NCI-H187 (cell line): ENCODE measurements at places on chromosomes 1 and 21.

DNA sequence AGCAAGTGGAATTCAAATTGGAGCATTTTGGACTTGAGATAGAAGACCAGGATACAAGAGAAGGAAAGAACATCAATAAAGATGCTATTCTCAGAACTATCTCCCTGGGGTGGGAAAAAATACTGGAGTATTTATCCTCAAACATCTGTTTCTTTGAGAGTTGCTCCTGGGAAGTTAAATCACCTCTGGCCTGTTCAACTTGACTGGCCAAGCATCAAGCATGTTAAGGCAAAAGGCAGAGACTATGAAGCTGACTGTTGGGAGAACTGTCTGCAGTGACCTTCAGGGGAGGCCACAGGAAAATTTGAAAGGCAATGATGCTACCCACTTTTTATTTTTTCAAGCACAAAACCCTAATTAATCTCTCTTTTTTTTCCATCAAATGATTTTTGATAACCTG is 239.0 kb downstream of the NTNG1 start:
- DNase-seq = no peak

GRCh38 chr21:25298512-25299491 is 308.5 kb downstream of the MRPL39 start:
- DNase-seq = no peak

GRCh38 chr1:90836345-90836679 is 119.2 kb upstream of the BARHL2 start:
- no peak for DNase-seq

GRCh38 chr1:199956005-199956404 is 71.5 kb upstream of the NR5A2 start:
- DNase-seq = no peak

- no peak for DNase-seq
Measured at GRCh38 chr1:230589951-230590350, 52.3 kb upstream of the COG2 start.

DNA sequence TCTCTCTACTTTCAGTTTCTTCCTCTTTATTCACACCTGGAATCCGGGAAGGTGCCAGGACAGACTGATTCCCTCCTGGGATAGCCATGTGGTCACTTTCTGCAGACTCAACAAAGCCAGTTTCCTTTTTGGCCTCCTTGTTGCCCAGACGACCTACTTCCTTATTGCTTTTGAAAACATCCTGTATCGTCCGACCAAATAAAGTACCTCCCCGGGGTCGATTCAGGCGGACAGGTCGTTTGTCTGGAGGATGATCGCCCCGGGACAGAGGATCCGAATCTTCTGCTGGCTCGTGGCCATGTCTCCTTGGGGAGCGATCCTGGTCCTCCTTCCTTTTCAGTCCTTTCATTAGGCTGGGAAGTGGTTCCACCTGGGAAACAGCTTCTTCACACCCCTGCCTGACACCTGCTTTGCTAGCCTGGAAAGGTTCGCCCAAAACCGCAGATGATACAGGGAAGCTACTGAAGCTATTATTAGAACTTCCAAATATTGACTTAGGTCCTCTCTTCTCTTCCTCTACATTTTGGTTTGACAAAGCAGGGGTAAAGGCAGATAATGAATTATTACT is 1.2 kb downstream of the MCM3AP start:
- no peak for DNase-seq

- no peak for DNase-seq
Measured at GRCh38 chr1:217369271-217369981, 261.5 kb downstream of the GPATCH2 start.

DNA sequence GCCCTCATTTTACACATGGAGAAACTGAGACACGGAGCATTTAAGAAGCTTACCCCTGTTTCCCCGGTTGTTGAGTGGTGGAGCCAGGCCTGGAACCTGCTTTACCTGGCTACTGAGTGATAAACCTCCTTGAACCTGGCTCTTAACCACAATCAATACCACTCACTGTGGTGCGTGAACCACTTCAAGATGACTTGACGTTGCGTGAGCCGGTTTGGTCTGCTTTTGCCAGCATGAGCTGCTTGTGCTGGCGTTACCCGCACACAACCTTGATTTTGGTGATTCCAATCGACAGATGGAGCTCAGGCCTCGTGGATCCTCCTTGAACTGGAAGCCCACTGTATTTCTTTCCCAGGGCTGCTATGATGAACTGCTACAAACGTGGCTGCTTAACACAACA is 6.1 kb upstream of the TINAGL1 start:
- no peak for DNase-seq

GRCh38 chr1:41100170-41100569 is 78.6 kb upstream of the SLFNL1 start:
- no peak for DNase-seq

- no peak for DNase-seq
Measured at GRCh38 chr1:197546989-197547388, 228.3 kb downstream of the DENND1B start.

DNA sequence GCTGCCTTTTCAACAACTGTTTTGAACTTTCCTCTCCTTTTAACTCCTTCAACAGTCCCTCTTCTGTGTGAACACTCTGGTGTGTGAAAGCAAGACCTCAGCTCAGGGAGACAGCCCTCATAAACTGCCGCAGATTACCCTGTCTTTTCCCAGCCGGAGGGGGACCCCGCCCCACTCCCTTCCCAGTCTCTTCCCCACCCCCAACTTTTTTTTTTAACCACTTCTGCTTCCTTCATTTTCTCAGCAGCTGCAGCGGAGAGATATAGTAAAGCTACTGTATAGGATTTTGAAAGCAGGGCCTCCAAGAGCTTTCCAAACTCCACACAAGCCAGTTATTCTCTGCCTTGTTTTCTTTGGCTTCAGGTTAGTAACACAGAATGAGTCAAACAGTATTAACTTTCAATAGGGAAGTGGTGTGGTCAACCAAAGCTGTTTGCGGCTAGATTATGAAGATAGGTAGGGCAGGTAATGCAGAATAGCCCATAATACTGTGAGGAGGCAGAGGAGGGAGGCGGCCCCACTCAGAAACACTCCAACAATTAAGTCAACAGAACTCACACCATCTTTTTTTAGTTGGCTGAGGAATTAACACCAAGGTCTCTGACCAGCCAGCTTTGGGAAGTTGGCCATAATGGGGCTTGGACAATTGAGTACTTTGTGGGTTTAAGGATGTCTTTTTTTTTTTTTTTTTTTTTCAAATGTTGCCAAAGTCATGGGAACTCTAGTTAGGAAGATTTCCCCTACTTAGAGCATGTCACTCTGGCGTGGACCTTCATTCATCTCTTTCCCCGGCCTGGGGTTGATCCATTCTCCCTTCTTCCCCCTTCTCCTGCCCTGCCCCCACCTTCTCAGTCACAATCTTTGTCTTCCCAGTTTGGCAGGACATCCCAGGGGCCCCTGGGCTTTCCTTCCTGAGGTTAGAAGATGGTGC is 177.0 kb downstream of the CLIC6 start:
- DNase-seq = no peak

GRCh38 chr1:114135786-114136185 is 17.9 kb downstream of the SYT6 start:
- no peak for DNase-seq

- DNase-seq = no peak
Measured at GRCh38 chr1:47396671-47397196, 19.4 kb upstream of the FOXE3 start.

GRCh38 chr1:177969825-177970371 is at the start of gene SEC16B:
Gene SEC16B, minus strand, starts transcription at chr1:177970058. Its CDS starts 2,077 bp downstream, at chr1:177967981.
- DNase-seq = no peak

DNA sequence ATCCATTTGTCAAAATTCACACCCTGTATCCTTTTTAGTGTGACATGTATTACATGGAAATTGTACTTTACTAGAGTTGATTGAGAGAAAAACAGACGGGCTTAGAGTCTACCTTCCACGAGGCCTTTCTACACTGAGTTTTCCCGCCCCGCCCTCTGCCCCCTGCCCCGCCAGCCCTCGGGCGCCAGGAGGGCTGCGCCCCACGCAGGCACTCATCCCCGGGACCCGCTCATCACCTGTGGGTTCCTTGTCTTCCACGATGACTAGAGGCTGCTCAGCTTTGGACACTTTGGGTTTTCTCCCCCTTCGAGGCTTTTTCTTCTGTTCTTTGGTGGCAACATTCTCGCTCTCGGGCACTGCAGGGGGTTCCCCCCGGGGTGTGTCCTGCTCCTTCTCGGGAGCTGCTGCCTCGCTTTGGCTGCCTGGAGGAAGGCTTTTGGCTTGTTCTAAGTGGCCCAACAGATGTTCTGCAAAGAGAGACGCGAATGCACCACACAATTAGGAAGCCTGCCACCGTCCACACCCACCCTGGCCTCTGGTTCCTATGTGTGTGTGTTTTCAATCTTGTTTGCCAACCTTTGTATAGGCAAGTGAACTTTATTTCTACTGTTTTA is 39.6 kb downstream of the PRDM15 start:
- no peak for DNase-seq

GRCh38 chr1:89536555-89537341 is 12.1 kb downstream of the LRRC8B start:
- DNase-seq = no peak

DNA sequence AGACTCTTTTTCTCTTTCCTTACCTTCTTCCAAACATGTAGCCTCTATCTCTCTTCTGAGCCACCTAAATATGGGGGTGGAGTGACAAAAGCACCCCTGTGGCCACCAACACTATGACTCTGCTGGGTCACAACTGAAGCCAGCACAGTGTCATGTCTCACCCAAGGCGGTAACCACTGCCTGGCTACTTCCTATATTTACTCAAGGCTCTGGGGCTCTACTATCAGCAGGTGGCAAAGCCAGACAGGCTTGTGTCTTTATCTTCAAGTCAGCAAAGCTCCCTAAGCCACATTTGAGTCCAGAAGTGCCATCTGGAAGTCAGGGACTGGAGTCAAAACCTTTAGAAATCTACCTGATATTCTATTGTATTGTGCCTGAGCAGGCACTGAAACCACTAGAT is 1515.2 kb downstream of the PLA2G4A start:
- no peak for DNase-seq
